Bone marrow (tissue), 2 donors: ENCODE measurements at places on chromosomes 6 and 20.

- DNase-seq, result no peak
Measured at GRCh38 chr6:24060982-24061754, 64.8 kb upstream of the NRSN1 start.

DNA sequence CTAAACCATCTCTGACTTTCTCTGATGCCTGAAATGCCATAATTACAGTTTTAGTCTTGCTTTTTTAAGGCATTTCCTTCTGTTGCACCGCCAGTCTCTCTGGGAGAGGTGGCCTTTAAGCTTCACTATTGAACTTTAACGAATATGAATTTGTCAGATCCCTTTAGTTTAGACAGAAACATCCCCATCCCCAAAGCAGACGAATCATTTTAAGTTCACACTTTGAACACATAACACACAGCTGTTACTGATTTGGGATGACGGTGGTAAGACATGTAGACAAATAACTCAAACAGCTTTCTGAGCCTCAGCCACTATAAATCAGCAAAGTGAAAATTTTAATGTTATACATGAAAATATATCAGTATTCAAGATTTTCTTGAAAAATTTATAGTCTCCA lies 7.2 kb upstream of the IPCEF1 start:
- no peak for DNase-seq

- DNase-seq, result no peak
Measured at GRCh38 chr6:56144538-56145324, 102.6 kb downstream of the COL21A1 start.

DNA sequence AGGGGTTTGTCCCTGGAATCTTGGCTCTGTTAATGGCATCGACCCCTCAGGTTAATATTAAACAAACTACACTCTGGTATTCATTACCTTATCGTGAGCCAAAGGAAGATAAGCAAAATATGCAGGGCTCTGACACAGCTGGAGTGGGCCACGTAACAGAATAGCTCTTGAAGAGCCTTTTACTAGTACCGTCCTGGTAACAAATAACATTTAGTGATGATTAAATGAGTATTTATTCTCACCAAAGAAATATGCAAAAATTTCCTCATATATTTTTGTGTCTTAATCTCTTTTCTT lies 20.1 kb upstream of the UTRN start:
- DNase-seq, result no peak

DNA sequence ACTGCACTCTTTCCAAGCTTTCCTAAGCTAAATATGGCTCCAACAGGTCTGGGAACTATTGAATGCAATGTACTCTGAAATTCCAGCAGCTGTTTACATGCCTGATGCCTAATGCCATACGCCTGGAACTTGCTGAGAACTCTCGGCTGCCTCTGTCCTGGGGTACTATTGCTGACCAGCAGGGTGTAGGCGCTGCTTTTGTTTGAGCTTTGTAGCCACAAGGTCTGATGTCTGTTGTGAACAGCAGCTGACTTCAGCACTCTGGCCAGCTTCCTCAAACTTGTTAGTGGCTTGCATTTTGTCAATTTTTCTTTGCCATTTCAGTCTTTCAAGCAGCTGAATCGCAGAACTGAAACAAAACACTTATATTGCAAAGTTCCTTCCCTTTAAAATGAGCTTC lies 26.7 kb downstream of the SAYSD1 start:
- no peak for DNase-seq

DNA sequence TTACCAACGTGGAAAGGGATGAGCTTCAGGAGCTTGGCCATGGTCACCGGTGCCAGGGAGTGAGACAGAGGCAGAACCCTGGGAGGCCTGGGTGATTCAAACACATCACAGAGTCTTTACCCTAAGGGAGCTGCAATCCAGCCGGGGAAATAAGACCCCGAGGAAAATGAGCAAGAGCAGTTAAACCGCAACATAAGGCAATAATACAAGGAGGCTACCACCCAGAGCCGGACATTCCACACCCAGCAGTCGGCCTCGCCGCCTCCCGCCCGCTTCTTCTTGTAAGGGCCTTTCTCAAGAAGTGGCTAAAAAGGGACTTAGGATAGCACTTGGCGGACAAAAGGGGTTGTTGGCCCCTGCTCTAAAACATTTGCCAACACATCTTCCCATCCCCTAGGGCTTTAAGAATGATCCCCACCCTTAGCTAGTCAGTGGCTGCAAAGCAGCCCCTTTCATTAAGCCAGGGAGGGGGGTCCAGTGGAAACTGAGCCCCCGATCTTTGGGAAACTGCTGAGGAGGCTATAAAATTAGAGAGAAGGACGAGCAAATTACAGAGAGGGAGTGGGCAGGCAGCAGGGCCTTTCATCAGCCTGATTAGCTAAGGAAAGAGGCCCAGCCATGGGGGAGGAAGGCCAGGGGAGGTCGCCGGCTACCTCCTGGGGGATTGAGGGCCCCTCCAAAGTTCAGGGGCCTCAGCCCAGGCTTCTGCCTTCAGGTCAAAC lies 34.3 kb downstream of the SNX5 start:
- DNase-seq, result no peak

GRCh38 chr20:6663104-6663503 lies 104.4 kb upstream of the BMP2 start:
- DNase-seq, result no peak

DNA sequence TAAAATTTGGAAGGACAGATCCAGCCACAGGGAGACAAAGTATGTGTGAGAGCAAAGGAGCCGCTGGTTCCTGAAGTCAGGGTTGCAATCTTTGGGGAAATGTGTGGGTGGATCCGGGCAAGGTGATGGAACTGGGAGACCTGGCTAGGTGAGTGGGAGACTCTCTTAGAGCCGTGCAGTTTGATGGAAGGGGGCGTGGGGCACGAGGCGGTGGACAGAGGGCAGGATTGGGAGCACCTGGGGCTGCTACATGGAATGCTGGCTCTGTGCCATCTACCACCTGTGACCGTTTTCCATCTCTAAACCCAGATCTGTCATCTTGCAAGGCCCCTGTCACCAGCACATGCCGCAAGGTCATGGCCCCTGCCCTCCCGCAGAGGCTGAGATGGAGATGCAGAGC lies 268.4 kb downstream of the SMOC2 start:
- DNase-seq, result no peak

- DNase-seq, result peak; percentile 51
Measured at GRCh38 chr6:104771258-104771832, 88.4 kb downstream of the HACE1 start.

DNA sequence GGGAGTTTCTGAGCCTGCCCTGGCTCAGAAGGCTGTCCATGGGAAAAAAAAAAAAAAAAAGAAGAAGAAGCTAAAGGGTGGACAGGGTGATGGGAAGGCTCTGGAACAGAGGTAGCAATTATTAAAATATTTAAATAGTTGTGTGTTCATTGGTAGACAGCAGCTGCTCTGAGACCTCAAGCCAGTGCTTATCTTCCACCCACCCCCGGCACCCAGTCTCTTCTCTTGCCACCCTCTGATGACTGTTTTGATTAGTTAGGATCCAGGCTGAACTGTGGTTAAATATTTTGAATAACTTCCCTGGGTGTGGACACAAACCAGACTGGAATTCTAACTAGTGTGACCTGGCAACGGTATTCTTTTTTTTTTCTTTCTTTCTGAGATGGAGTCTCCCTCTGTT lies 16.9 kb upstream of the SRSF3 start:
- DNase-seq, result no peak

- DNase-seq, result no peak
Measured at GRCh38 chr6:160742090-160742489, 40.0 kb downstream of the PLG start.

DNA sequence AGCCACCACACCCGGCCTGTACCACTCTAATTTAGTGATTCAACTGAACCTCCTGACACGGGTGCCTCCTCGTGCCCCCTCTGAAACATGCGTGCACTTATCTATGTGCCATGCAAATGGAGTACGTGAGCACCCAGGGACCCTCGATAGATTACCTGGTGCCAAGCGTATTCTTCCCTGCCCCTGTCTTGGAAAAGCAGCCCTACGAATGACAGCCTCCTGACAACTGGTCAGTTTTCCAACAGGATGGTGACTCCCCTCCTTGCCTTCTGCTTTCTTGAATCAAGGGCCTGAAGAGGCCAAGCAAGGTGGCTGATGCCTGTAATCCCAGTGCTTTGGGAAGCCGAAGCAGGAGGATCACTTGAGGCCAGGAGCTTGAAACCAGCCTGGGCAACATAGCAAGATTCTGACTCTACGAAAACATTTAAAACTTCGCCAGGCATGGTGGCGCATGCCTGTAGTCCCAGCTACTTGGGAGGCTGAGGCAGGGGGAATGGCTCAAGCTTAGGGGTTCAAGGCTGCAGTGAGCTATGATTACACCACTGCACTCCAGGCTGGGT lies 25.4 kb upstream of the SYNJ2 start:
- DNase-seq, result no peak

DNA sequence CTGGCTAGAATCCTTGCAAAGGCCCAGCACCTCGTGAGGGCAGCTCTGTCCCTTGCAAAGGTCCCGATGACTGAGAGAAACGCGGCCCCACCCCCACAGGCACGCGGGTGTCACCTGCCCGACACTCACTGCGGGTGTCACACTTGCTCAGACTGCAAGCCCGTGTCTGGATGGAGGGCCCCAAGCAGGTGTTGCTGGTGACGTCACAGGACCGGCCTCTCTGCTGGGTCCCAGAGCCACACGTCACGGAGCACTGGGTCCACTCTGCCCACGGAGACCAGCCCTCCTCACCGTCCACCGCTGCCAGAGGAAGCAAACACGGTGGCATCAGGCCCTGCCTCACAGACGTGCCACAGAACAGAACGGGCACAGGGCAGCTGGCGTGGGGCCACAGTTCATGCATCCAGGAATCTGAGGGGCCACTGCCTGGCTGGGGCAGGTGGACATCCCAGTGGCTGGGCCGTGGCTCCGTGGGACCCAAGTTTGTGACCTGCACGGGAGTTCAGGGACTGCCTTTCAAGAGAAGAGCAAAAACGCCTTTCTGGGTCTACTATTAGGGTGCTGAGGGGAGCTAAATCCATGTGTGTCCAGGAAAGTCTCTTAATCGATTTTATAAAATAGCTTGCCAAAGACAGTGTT lies 16.0 kb downstream of the THBS2 start:
- no peak for DNase-seq

DNA sequence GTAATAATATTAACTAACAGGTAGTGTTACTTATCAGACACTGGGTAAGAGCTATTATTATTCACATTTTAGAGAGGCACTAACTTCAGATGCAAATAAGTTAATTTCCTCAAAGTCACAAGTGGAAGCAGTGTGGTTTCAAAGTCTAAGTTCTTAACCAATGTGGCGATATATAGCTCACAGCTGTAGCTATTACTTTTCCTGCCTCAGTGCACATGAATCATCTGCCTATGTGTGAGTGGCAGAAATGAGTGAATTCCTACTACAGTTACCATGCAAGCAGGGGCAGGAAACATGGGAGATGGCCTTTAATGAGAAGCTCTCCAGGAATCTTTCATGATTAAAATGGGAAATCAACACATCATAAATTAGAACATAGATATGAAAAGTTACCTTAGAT lies 126.2 kb upstream of the EYA4 start:
- no peak for DNase-seq

- DNase-seq, result no peak
Measured at GRCh38 chr20:49914310-49915117, 815 bp downstream of the SPATA2 start.

DNA sequence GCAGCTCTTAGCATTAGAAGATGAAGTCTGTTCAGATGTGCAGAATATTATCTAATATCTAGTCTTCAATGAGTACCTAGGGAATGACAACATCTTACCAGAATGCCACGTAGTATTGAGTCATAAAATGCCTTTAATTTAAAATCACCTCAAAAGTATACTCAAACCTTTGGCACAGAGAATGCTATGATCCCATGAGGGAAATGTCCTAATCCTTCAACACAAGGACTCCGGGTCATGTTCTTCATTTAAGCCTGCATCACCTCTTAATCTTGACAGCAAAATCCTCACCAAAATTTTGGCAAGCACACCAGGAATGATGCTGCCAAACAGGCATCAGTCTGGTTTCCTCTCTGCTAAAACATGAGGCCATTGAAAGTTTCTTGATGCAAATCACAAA lies 23.6 kb upstream of the MARCKS start:
- DNase-seq, result no peak

DNA sequence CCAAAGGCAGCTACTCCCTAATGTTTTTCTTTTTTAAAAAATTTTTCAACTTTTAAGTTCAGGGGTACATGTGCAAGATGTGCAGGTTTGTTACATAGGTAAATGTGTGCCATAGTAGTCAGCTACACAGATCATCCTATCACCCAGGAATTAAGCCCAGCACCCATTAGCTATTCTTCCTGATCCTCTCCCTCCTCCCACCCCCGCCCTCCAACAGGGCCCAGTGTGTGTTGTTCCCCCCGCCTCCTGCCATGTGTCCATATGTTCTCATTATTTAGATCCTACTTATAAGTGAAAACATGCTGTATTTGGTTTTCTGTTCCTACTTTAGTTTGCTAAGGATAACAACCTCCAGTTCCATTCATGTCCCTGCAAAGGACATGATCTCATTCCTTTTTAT lies 12.4 kb downstream of the TRIM15 start:
- DNase-seq, result no peak

- no peak for DNase-seq
Measured at GRCh38 chr20:38631155-38632022, 29.8 kb downstream of the ARHGAP40 start.

DNA sequence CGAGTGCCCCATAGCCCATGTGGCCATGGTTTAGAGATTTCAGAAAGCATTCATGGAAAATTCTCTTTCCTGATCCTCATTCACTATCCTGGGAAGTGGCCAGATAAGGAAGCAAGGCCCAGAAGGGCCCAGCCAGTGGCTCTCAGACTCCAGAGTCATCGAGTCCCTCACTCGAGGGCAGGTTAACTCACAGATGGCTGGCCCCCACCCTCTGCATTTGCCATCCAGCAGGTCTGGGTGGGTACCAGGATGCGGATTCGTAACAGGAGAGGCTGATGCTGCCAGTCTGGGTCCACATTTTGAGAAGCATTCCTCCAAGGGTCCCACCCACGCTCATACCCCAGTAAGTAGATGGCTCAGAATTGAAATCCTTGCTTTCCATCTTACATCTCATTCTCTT lies 3.8 kb upstream of the SSTR4 start:
- DNase-seq, result no peak

DNA sequence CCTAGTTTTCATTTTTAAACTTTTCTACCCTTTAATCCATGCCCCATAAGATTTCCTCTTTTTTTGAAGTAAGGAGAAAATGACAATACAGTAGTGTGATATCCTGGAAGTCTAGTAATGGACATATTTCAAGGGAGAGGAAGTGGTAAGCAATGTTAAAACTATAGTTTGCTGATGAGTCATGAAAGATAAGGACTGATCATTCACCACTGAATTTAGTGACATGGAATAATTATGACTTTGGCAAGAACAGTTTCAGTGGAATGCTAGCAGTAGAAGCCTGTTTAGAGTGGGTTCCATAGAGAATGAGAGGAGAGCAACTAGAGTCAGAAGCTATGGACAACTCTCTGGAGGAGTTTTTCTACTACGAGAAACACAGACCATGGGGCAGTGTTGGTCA lies 24.9 kb upstream of the SLC2A12 start:
- no peak for DNase-seq

GRCh38 chr6:47097092-47097945 lies 55.2 kb upstream of the ADGRF1 start:
- no peak for DNase-seq

GRCh38 chr6:125819535-125820326 lies 29.0 kb downstream of the NCOA7 start:
- DNase-seq, result no peak
